GM12878 (cell line): ENCODE measurements at places on chromosomes 2 and 18. TPM values are rescaled to one million over a fixed set of nuclear protein-coding genes. Genes with fewer than 3 reads are reported as not detected.

CNGA3 gene
- not detected in 2 replicates for total RNA-seq

GRCh38 chr2:33478968-33479731 lies 2.7 kb downstream of the RASGRP3 start:
- H3K27me3 ChIP-seq = no peaks in the 10 kb centered on the region
- H3K27ac ChIP-seq = peak overlapping the region; percentile 97
- peak overlapping the region; percentile 91 for H3K4me3 ChIP-seq
- DNase-seq = no peak

- H3K4me3 ChIP-seq = no peak overlapping the region
- H3K27ac ChIP-seq = no peak overlapping the region
- H3K27me3 ChIP-seq = no peaks in the 10 kb centered on the region
- no peaks in the 10 kb centered on the region for H3K36me3 ChIP-seq
These were observed 101.5 kb downstream of the DSC3 start for GRCh38 chr18:30940952-30941539.

DNA sequence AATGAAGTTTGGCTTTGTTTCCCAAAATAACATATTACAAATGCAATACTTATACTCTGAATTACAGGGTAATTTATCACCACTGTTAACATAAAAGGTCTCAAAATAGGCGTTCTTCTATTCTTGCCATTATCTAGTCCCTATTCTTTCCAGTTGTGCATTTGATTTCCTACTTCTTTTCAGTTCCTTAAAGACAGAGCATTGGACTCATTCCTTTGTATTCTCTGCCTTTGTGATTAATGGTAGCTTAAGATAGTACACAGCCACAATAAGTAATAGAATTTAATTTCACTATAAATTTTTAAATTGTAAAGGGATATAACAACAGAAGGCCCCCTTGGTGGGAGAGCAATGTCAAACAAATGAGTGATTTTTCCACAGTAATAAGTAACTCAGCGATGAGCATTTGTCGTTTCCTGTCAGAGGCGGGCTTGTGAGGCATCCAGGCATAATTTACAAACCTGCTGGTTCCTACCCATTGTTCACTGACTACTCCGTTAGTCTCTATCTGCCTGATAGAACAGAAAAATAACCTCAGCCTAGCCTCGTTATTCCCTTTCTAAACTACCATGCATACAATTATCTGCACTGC lies 456.6 kb upstream of the REG3G start:
- H3K4me3 ChIP-seq = no peak overlapping the region
- H3K36me3 ChIP-seq = no peaks in the 10 kb centered on the region
- H3K27me3 ChIP-seq = no peaks in the 10 kb centered on the region

KCNG2 gene
- not detected in 2 replicates for total RNA-seq

DNA sequence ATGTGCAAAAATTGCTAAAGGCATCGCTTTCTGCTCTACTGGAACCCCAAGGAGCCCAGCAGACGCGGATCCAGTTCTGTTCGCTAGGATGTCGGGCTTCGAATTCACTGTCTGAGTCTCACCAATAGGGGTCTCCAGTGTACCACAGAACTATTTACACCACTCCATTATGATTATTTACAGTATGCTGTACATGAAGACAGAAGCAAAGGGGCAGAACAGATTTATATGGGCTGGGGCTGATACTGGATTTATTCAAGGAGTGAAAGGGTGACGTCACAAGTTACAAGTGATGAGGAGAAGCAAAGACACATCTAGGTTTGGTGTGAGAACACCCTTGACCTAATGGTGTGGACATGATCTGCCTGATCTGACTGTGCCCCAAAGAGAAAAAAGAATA lies 185.3 kb upstream of the ATP5MC3 start:
- H3K4me1 ChIP-seq = no peaks in the 10 kb centered on the region
- H3K27ac ChIP-seq = no peak overlapping the region
- no peaks in the 10 kb centered on the region for H3K36me3 ChIP-seq
- DNase-seq = peak; percentile 7

- H3K27ac ChIP-seq = no peak overlapping the region
- H3K36me3 ChIP-seq = no peaks in the 10 kb centered on the region
- no peak for DNase-seq
- H3K4me3 ChIP-seq = no peak overlapping the region
- H3K27me3 ChIP-seq = no peaks in the 10 kb centered on the region
These were observed 40.4 kb upstream of the ARHGEF4 start for GRCh38 chr2:130796290-130796689.

MALL gene
- total RNA-seq = 0.26 and 0.27 TPM in 2 replicates

GRCh38 chr2:196233021-196233804 lies 61.8 kb upstream of the STK17B start:
- peaks cover 14% of the 10 kb centered on the region for H3K4me1 ChIP-seq
- no peak for DNase-seq
- H3K27ac ChIP-seq = peak overlapping the region; percentile 50; the same call in 1 of the 2 replicates
- no peak overlapping the region for H3K4me3 ChIP-seq

MFSD2B gene
- 0.19 and 0.28 TPM in 2 replicates for total RNA-seq

DNA sequence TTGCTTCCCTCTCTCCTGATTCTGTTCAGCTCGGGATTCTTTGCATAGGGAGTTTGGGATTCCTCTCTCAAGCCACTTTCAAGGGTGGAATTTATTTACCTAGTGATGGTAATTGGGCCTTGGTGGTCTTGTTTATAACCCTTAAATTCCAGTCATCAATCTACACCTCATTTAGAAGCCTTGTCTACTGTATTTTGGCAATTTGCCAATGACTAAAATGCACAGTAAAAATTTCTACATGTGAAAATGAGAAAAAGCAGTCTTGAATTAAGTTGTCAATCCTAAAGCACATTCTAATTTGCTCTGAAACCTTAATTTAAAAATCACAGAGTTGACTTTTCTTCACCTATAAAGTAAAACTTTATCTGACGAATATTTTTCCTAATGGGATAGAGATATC lies 749.2 kb upstream of the CRIM1 start:
- no peak overlapping the region for H3K4me3 ChIP-seq
- DNase-seq = no peak
- no peaks in the 10 kb centered on the region for H3K4me1 ChIP-seq
- H3K36me3 ChIP-seq = no peaks in the 10 kb centered on the region

DNA sequence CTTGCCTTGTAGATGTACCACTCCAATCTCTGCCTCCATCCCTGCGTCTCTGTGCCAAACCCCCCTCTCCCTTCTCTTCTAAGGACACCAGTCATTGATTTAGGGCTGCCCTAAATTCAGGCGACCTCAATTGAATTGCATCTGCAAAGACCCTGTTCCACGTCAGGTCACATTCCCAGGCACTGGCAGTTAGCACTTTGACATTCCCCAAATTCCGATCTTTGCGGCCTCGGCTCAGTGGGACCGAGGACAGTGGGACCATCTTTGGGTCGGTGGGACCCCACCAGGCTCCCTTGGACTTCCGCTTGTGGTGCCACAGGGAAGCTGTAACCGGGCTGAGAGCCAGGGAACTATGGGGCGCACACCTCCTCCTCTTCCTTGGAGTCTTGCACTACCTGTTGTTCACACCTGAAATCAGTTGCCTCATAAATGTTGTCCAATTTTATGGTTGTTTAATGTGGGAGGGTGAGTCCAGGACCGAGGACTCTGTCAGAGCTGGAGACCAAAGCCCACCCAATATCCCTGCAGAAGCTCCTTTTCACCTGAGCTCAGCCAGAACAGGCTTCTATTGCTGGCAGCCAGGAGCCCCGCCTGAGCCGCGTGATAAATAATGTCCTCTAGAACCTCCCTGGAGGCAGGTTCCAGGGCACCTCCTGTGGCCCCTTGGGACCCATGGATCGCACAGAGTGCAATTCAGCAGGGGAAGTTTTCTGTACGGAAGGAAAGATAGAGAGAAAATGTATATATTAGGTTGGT lies 271.6 kb downstream of the EIPR1 start:
- no peaks in the 10 kb centered on the region; the same call in 1 of the 2 replicates for H3K27me3 ChIP-seq
- H3K4me1 ChIP-seq = no peaks in the 10 kb centered on the region
- no peak overlapping the region for H3K27ac ChIP-seq
- DNase-seq = no peak

GRCh38 chr2:120844070-120844738 lies 108.5 kb downstream of the GLI2 start:
- H3K27ac ChIP-seq = no peak overlapping the region
- no peaks in the 10 kb centered on the region for H3K36me3 ChIP-seq
- H3K27me3 ChIP-seq = no peaks in the 10 kb centered on the region
- H3K4me3 ChIP-seq = no peak overlapping the region

DNA sequence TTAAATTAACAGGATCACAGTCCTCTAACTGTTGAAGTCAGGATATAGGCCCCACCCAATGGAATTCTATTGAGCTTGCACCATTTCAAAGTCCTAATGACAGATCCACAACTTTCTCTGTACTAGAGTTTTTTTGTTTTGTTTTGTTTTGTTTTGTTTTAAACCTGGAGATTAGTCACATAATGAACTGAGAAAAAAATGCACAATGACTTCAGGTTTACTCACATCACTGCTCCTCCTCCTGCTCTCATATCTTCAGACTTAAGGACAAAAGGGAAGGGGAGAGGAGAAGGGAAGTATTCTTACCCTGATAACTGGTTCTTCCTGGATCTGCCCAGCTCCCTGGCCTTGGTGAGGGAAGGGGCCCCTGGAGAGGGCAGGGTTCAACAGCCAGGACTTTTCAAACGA lies 208.2 kb upstream of the EPHA4 start:
- no peaks in the 10 kb centered on the region for H3K36me3 ChIP-seq
- no peak overlapping the region for H3K4me3 ChIP-seq
- no peak overlapping the region for H3K27ac ChIP-seq
- DNase-seq = no peak
- no peaks in the 10 kb centered on the region for H3K27me3 ChIP-seq

DNA sequence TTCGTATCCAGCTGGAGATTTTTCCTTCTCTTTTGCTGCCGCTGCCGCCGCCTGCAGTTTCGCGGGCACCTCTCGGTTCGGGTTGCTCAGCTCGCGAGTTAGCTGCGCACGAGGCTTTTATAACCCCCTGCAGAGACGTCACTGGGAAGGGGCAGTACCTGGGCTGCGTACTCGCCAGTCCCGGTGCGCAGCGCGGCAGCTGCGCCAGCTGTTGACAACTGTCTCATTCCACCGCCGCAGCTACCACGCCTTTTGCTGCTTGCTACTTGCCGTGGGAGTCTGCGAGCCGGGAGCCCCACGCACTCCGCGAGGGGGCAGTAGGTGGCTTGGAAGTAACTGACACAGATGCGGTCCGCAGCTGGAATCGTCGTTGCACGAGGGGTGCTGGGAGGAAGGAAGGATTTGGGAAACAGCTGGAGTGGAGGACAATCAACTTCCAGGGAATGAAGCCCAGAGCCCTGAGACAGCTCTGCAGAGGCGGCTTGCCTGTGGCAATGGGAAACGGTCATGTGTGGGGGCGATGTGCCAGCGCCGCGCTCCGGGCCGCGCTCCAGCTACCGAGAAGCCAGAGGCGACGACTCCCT lies at the start of gene TACR1:
TSS of gene TACR1 (minus strand) at position 93 of the 584 bp plus-strand sequence. CDS start 586 bp downstream, outside the sequence.
- H3K27ac ChIP-seq = no peak within 1 kb of the TSS
- peak within 1 kb of the TSS; percentile 57 for H3K4me3 ChIP-seq
- H3K4me1 ChIP-seq = peaks cover 4% of the 10 kb centered on the region; the same call in 1 of the 2 replicates

- no peak overlapping the region for H3K4me3 ChIP-seq
- no peaks in the 10 kb centered on the region for H3K36me3 ChIP-seq
- H3K27me3 ChIP-seq = no peaks in the 10 kb centered on the region
- DNase-seq = no peak
- no peaks in the 10 kb centered on the region for H3K4me1 ChIP-seq
- H3K27ac ChIP-seq = no peak overlapping the region
These were observed 497.4 kb downstream of the CMPK2 start for GRCh38 chr2:6368281-6368680.

DNA sequence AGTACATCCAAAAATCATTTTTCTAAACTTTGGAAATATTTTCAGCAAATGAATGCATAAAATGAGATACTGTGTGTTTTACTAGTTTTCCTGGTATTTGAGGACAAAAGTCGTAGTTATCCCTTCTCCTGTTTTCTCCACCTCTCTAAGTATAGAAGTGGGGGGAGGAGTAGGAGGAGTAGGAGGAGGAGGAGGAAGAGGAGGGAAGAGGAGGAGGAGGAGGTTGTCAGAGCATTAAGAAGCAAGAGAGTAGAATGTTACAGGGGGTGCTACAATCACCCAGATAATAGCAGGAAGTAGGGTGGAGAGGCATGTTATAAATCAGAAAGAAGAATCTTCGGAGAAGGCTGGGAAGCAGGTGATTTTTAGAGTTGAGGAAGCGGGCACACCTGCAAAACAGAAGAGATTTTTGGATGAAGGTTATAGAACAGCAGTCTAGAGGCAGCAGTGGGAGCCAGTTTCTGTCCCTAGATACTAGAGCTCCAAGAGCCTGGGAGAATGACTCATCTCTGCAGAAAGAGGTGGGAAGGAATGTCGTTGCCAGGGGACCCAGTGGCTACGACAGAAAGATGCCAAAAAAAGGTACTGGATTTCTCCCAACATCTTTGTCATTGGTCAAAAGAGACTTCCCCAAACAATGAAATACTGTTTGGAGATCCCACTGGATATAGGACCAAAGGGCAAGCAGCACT lies 44.2 kb upstream of the AQP4 start:
- H3K4me1 ChIP-seq = no peaks in the 10 kb centered on the region
- H3K27me3 ChIP-seq = no peaks in the 10 kb centered on the region
- no peak overlapping the region for H3K4me3 ChIP-seq
- DNase-seq = no peak
- no peaks in the 10 kb centered on the region for H3K36me3 ChIP-seq

DNA sequence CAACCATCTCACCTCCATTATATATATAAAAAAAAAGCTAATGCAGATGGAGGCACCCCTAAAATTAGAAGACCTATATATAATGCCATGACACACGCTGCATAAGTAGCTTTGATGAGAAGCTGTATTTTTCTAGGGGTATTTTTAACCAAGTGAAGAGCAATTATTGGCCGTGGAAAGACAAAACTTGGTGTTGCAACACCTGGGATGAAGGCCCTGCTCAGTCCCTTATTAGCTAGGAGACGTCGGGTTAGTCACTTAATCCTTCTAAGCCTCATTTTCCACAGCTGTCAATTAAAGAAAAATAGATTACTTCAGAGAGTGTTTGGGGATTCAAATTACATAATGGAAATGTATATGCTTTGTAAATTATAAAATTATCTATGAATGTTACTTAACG lies 63.0 kb downstream of the WDR75 start:
- no peaks in the 10 kb centered on the region for H3K4me1 ChIP-seq
- DNase-seq = no peak
- H3K4me3 ChIP-seq = no peak overlapping the region
- H3K27me3 ChIP-seq = no peaks in the 10 kb centered on the region
